ENCODE measurements at places on chromosomes 1 and 21. TPM values are rescaled to one million over a fixed set of nuclear protein-coding genes. Genes with fewer than 3 reads are reported as not detected.

The SPRR2G gene
- total RNA-seq, result not detected

DNA sequence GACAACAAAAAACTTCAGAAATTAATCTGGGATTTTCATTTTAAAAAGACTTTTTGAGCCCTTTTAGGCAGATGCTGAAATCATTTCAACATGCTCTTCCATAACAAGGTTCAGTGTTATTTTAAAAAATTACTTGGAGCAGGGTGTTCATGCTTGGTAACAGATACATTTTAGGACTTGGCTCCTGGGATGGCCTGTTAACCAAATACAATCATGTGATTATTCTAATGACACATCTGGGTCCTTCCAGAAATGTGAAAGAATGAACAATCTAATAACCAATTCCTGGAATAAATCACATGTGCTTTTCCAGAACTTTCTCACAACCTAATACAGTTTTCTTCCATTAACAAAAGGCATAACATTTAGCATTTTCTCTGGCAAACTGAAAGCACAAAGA is 379.8 kb upstream of the RUNX1 start:
- DNase-seq, result no peak

- DNase-seq, result no peak
Measured at GRCh38 chr1:240363315-240363714, 248.6 kb downstream of the GREM2 start.

- no peak for DNase-seq
Measured at GRCh38 chr1:5910276-5910620, 82.0 kb downstream of the NPHP4 start.

DNA sequence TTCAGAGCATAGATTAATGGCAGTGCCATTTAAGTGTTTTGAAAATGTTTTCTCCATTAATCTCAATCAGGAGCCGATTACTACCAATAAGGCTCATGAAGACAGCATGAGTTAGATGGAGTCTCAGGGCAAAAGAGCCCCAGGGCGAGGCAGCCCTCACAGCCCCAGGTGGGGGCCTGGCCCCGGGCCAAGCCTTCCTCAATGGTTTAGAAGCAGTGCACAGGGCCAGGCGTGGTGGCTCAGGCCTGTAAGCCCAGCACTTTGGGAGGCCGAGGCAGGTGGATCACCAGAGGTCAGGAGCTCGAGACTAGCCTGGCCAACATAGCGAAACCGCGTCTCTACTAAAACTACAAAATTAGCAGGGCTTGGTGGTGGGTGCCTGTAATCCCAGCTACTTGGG is 348.1 kb upstream of the VAMP3 start:
- no peak for DNase-seq

DNA sequence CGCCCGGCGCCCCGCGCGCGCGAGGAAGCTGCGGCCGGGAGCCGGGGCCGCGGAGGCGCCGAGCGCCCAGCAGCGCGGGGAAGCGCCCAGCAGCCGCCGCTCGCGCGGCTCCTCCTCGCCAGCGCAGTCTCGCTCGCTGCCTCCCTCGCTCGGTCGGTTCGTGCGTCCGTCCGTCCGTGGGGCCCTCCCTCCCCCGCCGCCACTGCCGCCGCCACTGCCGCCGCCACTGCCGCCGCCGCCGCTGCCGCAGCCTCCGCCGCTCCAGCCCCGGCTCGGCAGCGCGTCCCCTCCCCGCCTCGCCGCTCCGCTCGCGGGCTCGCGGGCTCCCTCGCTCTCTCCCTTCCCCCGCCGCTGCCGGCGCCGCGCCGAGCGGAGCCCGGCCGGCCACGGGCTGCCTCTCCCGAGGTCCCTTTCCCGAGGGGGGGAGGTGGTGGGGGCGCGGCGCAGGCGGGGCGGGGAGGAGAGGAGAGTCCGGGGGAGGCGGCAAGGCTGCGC is at the start of gene KCND3:
TSS of gene KCND3 (minus strand) at position 138 of the 495 bp plus-strand sequence.
- DNase-seq, result no peak

DNA sequence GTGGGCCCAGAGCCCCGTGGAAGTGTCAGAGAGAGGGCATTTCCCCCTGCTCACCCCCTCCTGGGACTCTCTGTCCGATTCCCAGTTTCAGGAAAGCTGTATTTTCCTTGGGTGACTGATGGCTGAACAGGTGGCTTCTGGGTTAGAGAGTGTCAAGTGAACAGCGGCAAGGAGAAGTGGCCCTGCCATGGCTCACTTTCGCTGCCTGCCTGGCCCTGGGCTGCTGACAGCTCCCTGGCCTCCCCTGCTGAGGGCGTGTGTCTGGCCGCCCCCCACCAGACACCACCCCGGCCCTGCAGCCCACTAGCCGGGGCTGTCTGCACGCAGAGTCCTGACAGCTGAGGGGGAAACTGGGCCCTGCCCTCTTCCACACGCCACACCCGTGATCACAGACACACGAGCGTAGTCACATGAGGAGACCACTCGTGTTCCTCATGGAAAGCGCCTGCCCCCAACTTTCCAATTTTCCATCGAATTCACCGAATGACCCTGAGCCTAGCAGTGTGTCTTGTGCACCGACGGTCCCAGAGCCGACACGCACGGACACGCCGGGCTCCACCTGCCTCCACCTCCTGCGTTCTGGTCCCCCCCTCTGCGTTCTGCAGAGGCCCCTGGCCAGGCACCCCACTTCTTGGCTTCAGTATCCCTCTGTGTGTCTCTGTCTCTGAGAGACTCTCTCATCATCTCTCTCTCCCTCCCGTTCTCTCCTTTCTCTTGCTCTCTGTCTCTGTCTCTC is 60.6 kb upstream of the CASZ1 start:
- no peak for DNase-seq

GRCh38 chr21:24829397-24829796 is 777.9 kb downstream of the MRPL39 start:
- no peak for DNase-seq

All from activated CD8-positive, alpha-beta memory T cell treated with anti-CD3 and anti-CD28 coated beads, Interleukin-2, amount 10 ng/mL, durations not matched to agents 7 days and 5 days (primary cell).